Memory B cell (primary cell): ENCODE measurements at places on chromosomes 5 and 9.

DNA sequence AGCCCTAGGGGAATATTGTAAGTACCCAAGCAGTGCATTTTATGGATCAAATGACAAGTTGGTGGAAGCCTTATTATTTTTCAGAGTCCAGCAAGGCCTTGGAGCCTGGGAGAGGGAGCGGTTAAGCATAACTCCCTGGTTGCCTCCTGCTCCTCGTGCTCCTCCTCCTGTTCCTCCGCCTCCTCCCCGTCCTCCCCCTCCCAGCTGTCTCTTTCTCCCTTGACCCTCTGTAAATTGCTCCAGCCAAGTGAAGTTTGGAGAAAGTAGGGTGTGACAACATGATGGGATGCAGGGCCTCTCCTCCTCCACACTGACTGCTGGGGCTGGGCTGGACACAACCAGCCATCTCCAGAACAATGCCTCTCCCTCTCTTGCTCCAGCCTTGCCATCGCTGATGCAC, 586.9 kb downstream of the CCDC171 start:
- no peak for DNase-seq

- DNase-seq = peak; percentile 71
These were observed 532 bp downstream of the DNAJC21 start for GRCh38 chr5:34929720-34930461.

GRCh38 chr5:80008995-80009765, 18.1 kb upstream of the MTX3 start:
- DNase-seq = no peak

- DNase-seq = no peak
These were observed 115.8 kb downstream of the CWC27 start for GRCh38 chr5:64884541-64884940.

DNA sequence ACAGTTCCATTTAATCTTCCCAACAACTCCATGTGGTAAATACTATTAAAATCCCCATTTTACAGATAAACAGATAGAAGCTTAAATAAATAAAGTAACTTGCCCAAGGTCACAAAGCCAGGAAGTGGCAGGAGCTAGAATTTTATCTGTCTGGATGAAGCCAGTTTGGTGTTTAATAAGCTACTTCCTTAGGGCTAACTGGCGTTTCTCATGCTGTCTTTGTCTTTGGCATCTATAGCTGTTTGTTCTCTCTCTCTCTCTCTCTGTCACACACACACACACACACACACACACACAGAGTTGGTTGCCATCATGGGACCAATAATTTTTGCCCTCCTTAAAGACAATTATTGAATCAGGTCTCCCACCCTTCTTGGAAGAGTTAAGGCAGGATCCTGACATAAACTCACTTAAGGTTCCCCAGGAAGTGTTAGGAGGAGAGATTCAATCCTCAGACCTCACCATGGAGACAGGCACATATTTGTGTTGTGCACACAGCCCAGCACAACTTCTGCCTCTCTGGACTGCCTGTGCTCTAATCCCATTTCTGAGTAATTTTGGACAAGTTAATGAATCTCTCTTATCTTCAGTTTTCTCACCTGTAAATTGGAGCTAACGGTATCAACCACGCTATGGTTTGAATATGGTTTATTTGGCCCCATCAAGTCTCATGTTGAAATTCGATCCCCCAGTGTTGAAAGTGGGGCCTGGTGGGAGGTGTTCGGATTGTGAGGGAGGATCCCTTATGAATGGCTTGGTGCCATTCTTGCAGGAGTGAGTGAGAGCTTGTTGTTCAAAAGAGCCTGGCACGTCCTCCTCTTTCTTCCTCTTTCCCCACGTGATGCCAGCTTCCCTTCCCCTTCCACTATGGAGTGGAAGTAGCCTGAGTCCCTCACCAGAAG, 8.3 kb upstream of the ADRA1B start:
- no peak for DNase-seq

GRCh38 chr9:90309809-90310520, 332.7 kb downstream of the DIRAS2 start:
- DNase-seq = no peak

- DNase-seq = no peak
These were observed 264.7 kb downstream of the SLIT3 start for GRCh38 chr5:169036079-169036805.
